Gastrocnemius medialis (tissue), 4 donors: ENCODE measurements at places on chromosomes 2 and 18.

GRCh38 chr18:10417191-10417590 lies 37.2 kb upstream of the APCDD1 start:
- DNase-seq = no peak

- peak; percentile 24 for DNase-seq
These were observed 96.4 kb downstream of the RTP5 start for GRCh38 chr2:241965931-241966412.

GRCh38 chr2:181738563-181738962 lies 58.2 kb upstream of the NEUROD1 start:
- no peak for DNase-seq

DNA sequence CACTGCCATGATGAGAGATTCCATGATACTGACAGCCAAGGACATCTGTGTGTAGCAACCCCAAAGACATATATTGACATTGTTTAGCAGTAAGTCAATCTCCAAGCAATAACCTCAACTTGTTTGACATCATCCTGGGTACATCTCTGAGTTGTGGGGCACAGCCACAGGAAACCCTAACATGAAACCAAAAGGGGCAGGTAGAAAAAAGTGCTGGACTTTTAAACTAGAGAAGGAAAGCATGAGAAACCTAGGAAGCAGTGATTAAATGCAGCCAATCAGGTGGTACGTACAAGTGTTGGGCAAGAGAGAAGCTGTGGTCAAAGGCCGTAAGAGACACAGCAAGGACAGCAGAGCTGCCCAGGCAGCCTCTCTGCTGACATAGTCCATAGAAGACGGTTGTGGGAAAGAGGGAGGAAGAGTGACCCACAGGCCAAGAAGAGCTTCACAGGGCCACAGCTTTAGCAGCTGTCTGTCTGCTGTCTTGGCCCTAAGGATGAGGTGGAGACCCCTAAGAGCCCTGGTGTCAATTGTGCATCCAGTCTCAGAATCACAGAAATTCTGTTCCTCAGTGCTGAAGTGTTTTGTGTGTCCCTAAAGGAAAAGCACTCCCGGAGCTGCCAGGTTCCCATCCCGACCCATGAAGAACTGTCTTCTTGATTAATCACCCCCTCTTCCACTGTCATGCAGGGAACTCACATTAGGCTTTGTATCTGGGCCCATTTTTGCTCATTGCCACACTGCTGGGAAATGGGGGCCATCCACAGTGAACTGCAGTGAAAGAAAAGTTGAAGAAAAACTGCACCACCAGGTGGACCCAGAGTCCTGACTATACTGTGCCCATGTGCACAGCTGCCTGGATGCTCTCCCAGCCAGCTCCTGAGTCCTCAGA lies 25.4 kb upstream of the CHN1 start:
- DNase-seq = peak; percentile 18

DNA sequence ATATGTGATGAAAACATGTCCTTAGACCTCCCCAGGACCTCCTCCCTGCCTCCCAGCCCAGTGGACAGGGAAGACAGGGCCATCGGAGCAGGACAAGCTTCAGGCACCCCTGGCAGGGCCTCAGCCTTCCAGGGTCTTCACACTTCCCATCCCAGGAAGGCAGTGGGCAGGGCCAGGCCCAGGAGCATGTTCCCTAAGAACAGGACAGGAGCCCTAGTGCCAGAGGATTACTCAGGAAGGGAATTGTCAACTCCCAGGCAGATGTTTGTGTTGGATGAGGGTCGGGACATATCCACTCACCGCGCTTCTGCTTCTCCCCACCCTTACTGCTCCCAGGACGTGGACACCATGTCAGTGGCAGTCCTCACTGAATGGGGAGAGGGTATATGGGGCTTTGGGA lies 138.9 kb downstream of the TNS1 start:
- peak; percentile 39 for DNase-seq

DNA sequence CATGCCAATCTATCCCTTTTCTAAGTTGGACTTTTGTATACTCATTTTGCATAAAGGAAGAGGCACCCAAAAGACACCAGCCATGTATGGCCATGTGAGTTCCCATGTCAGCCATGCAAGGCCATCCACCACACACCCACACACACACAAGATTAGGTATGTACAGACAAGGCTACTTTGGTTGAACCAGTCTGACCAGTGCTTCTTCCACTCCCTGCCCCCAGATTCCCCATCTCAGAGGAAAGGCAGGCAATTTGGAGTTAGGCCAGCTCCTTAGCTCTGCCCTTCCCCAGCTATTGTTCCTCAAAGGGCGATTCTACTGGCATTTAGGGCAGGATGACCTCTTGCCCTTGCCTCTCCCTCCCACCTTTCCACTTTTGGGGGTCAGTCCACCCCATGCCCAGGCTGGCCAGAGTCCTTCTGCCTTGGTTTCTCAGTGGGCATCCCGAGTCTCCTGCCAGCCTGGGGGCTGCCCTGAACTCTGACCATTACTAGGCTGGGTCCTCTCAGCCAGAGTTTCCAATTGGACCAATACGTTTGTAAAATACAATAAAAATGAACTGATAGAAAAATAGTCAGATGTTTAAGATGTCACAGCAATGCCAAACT lies 101.1 kb downstream of the ZBTB7C start:
- DNase-seq = no peak

DNA sequence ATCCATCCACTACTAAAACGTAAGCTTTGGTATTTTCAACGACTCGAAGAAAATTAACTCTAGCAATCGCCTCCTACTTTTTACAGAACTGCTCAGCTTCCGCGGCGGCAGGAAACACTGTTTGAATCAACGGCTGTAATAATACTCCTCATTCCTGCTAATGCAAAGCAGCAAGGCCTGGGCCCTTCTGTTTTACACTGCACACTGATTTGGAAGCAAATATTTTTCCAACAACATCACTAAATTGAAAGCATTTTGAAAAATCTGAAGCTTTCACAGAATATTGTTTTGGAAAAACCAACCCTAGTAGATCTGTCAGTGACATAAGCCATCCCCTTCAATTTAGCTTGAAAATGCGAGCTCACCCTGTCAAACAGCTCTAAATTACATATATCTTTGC lies 261.2 kb downstream of the TXNL1 start:
- no peak for DNase-seq

DNA sequence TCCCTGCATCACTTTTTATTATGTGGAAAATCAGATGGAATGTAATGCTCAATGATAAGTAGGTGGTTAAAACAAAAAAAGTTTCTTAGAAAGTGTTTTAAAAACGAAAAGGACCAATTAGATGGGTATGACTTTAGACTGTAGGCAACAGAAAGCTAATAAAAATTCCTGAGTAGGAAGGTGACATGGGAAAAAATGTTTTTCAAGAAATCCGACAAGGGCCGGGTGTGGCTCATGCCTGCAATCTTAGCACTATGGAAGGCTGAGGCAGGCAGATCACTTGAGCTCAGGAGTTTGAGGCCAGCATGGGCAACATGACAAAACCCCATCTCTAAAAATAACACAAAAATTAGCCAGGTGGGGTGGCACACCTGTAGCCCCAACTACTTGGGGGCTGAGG lies 126.1 kb downstream of the THADA start:
- no peak for DNase-seq

DNA sequence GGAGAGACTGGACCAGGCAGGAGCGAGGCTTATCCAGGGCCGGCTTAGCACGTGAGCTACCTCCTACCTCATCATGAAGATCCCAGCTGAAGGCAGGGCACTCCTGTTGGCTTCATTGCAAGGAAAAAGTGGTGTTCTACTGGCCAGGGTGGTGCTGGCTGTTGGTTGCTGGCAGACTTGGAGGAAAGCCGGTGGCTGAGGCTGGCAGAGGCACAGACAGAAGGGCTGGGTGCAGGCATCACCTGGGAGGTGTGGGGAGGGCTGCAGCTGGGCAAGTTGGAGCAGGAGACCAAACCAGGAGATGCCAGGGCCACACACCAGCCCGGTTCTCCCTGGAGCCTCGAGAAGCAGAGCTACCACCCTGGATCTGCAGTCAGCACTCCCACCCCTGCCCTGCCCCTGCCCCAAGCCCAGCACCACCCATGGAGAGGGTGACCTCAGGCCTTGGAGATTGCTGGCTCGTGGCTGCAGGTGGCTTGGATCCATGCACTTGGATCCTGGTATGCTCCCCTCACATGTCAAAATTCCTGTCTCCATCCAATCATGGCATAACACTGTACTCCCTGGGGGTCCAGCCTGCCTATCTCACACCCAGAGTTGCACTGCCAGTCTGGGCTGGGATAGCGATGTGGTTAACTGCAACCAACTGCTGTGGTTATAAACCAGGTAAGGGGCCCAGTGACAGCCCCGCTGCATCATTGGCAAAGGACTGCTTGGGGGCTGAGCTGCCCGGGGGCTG lies 49.7 kb downstream of the GLI2 start:
- no peak for DNase-seq

GRCh38 chr2:171515672-171516298 lies 6.5 kb upstream of the CYBRD1 start:
- DNase-seq = peak; percentile 27

GRCh38 chr18:79801641-79802040 lies 3.9 kb downstream of the KCNG2 start:
- no peak for DNase-seq

DNA sequence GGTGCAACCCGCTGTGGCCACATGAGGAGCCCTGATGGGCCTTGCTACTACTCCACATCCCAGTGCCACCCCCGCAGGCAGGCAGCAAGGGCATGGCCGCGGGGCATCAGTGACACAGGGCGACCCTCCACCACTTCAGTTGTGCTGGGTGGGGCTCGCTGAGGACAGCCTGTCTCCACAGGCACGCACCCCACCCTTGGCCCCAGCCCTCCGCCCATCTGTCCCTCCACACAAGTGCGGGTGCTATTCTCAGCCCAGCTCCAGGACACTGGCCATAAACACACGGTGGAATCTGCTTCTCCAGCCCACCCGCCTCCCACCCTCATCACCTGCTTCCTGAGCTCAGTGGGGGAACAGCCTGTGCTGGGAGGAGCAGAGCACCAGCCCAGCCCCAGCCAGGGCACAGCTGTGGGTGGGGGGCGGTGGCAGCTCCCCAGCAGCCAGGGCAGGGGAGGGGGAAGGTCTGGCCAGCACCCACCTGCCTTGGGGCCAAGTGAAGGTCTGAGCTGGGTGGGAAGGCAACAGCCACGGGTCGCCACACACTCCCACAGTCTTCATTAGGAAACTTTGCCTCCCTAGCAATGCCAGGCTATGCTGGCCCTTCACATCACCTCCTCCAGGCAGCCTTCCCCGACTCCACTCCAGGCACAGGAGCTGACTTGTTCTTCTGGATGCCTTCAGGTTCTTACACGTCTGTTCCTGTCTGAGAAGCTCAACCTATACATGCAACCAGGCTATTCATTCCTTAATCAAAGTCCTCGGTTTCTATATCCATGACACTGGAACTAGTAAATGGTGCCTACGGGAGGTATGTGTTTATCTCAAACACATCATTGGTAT lies 16.5 kb downstream of the BIN1 start:
- peak; percentile 80 for DNase-seq

DNA sequence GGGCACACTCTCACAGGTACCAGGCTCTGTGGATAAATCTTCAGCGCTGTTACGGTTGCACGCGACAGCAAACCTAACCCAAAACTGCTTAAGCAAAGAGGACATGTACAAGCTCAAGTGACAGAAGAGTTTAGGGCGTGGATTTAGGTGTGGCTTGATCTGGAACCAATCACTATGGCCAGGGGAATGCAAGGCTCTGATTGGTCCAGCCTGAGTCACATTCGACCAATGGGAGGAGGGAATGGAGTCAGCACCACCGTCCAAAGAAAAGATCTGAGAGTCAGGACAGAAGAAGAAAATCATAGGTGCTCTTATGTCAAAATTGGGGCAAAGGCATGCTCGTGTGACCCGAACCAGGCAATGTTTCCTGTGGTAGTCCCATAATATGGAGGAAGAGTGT lies 139.0 kb downstream of the TRIM43 start:
- no peak for DNase-seq

DNA sequence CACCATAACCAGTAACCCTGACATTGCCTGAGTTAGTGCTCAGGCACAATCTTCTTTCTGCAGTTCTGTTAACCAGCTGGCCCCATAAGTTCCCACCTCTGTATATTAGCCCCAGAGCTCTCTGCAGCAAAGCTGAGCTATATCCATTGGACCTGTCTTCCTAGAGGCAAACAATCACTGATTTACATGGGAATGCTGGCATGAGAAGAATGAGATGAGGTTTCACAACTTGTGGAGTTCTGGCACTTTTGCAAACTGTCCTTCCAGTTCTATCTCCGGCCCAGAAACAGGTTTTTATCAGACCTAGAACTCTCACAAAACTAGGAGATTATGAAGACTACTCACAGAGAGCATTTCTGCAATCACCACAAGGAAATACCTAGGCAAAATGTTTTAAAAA lies 7.9 kb upstream of the CCBE1 start:
- DNase-seq = no peak

GRCh38 chr2:209734805-209735204 lies 36.8 kb upstream of the UNC80 start:
- no peak for DNase-seq

GRCh38 chr18:48548011-48548771 lies 9.4 kb downstream of the CTIF start:
- DNase-seq = peak; percentile 53

DNA sequence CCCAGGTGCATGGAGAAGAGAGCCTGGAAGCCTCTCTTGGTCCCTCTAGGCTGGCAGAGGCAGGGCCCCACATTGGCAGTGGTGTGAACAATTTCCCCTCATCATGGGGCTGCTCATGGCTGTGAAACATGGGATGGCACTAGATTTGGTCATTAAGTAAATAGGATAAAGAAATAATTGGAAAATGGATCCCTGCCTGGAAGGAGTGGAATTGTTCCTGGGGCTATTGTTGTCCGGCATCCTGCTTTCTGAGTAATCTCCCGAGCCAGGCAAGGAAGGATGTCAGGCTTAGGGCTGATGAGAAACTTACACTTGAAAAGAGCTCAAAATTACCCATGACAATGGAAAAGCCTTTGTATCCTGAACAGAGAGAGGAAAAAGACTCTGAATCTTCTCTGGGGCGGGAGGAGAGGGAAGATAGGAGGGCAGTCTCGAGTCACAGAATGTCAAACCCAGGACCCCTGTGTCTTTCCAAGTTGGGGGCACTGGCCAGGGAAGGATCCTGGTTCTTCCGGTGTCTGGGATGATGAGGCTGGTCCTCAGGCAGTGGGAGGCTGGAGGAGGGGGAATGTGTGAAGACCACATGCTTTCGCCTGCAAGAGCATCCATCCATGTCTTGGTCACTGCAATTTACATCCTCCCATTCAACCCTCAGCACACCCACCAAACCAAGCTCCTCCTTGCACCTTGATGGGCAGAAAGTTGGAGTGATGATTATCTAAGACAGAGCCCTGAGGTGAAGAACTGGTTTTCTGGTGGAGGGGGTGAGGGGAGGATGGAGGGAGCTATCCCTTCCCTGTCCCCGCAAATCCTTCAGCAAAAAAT lies 27.1 kb upstream of the STEAP3 start:
- DNase-seq = no peak

- no peak for DNase-seq
These were observed 316.1 kb upstream of the MYT1L start for GRCh38 chr2:2647141-2647541.

DNA sequence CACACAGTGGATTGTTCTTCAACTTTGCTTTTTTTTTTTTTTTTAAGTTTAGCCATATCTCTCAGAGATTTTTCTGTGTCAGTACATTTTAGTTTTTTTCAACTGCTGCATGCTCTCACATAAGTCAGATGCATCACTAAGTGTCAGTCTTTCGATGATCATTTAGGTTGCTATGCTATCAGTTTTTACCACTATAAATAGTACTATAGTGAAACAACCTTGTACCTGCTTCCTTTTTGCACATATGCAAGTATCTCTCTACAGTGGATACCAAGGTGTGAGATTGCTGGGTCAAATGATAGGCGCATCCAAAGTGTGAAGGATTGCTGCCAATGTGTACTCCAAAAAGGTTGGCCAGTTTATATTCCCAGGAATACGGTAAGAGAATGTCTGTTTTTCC lies 33.5 kb upstream of the MAP4K3 start:
- no peak for DNase-seq
